Hematopoietic multipotent progenitor cell treated with erythropoietin and hydrocortisone succinate and interleukin-3 and kit ligand, for 8 days (in vitro differentiated cells): ENCODE measurements at places on chromosomes 16 and 17.

DNA sequence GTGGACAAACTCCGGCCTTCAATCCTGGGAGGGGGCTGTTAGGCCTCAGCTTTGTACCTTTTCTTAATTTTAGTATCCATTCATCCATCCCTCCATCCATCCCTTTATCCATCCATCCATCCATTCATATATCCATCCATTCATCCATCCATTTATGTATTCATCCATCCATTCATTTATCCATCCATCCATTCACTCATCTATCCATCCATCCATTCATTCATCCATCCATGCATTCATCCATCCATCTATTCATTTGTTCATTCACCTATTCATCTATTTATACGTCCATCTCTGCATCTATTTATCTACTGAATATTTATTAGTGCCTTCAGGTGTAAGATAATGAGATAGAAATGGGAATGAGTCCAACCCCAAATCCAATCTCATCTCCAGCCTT, 26.0 kb upstream of the MMP2 start:
- DNase-seq = no peak

- no peak for DNase-seq
These were observed 63.2 kb upstream of the GSE1 start for GRCh38 chr16:85549766-85550421.

DNA sequence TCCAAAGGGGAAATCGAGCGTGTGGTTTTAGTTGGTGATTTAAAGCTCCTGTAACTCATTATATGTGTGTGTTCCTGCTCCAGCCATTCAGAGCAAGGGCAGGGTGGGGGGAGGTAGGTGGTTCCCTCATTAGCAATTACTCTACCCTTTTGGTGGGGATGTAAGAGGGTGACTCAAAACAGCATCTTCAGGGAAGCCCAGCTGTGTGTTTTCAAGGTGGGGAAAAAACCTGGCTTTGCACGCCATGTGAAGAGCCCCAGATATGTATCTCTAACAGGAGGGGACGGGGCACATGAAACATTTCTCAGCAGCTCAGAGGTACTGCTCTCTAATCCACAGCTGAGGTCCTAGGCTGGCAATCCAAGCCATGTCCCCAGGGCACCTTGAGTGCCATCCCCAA, 241.3 kb upstream of the ZFHX3 start:
- DNase-seq = no peak

DNA sequence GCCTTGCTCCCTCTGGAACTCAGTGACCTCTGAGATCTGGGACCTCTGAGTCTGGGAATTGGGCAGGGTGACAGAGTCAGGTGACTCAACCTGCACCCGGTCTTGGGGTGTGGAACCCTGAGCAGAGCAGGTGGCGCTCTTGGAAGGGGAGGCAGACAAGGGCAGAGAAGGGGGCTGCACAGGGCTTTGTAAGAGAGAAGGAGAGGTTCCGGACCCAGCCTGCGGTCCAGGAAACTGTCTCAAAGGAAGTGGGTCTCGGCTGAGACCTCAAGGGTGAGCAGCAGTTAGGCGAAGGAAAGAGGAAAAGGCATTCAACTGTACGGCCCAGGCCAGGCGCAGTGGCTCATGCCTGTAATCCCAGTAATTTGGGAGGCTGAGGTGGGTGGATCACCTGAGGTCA, 10.0 kb upstream of the RIPOR1 start:
- DNase-seq = no peak

DNA sequence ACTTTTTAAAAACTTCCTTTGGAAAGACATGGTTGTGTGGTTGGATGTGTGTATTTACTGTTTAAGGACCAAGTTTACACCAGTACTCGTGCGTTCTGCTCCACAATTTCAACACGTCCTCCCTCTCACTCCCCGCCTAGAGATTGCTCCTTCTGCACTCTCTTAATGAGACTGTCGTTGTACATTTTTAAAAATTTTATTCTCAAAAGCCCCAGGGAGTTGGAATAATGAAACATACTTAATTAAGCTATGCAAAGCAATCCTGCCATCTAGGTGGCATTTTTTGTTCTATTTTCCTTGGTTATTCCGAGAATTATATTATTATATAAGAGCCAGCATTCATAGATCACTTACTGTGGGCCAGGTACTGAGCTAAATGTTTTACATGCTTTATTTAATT, 264.5 kb downstream of the GRIN2A start:
- DNase-seq = no peak
